Type B pancreatic cell (in vitro differentiated cells): ENCODE measurements at places on chromosomes 5 and 9.

DNA sequence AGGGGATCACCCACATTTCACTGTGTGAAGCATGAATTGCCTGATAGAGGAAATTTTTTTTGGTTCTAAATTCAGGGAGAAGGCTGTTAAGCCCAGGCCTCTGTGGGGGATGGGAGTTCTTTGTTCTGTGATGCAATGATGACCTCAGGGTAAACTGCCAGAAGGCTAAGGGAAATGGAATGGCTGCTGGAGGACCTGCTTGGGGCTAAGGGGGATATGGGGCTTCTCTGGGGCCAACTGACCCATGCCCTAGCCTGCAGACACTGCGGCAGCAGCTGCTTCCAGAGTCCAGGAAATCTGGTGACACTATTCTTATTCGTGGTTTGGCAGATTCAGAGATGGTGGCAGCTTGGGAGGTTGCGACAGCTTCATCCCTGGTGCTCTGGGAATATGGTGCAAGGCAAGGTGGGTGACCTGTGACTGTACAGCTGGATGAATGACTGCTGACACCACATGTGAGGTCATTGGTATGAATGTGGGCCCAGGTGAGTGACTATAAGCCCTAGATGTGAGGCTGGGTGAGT, 30.3 kb downstream of the VCP start:
- no peak for DNase-seq

- no peak for DNase-seq
Measured at GRCh38 chr9:84846906-84847305, 177.4 kb downstream of the NTRK2 start.

DNA sequence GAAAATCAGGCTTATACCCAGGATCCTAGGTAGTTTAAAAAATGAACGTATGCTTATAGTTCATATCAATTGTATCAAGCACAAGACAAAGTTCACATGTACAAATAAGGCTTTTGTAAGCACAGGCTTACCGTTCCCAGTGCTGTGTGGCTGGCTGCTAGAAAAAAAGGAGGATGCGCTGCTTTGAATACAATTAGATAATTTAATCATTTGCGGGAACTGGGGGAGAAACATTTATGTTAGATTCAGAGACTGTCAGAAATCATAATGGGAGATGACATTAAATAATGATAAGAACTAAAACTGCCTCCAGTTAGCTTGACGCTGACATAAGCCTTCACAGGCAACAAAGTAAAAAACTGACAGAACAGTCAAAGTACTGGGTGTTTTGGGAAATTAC, 93.2 kb downstream of the FNBP1 start:
- DNase-seq = no peak

DNA sequence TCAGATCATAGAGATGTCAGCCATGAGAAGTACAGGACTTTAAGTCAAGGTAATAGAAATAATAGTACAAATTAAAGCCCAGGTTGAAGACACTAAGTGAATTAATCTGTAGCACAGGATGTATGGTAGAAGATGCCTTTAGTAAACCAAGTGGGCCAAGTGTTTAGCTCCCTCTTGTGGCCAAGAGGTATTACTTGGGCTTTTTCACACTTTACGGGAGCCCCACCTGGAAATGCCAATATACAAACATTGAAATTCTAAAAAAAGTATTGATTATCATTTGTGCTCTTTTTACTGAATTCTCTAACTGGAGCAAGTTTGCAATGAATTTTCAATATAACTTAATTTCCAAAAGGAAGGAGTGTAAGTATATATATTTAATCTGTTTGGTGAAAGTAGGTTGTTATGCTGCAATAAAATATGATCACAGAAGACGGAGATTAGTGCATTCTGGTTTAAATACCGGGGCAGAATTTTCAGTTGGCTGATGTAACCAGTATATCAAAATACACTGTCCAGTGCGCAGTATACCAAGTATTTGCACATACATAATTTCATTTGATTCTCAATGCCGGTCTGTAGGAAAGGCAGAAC, 84.7 kb downstream of the PARP8 start:
- no peak for DNase-seq

- no peak for DNase-seq
Measured at GRCh38 chr9:35933550-35934067, 24.3 kb downstream of the SPAAR start.

- DNase-seq = no peak
Measured at GRCh38 chr9:137621131-137621757, 2.4 kb downstream of the EHMT1 start.

- DNase-seq = no peak
Measured at GRCh38 chr9:115396071-115396529, 278.1 kb upstream of the TNC start.

DNA sequence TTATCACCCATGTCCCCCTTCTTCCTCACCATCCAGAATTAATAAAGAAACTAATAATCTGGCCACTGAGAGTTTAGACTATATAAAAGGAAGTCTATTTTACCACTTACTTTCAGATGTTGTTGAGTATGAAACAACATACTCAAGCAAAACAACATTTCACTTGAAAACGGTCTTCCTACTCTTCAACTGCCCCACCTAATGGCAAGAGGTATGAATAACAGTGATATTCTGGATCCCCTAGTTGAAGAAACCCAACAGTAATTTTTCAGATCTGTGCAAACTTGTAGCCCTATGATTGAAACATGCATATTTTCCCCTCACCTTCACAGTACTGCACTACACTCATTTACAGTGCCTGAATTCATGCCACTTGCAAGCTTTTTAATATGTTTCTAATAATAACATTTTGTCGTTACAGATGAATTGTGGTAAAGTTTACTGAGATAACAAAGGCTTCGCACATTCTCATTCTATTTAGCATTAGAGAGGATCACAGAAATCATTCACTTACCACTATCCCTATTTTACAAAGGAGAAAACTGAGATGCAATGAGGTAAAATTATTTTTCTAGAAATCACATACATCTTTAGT, 267.9 kb upstream of the PDE4D start:
- DNase-seq = no peak

DNA sequence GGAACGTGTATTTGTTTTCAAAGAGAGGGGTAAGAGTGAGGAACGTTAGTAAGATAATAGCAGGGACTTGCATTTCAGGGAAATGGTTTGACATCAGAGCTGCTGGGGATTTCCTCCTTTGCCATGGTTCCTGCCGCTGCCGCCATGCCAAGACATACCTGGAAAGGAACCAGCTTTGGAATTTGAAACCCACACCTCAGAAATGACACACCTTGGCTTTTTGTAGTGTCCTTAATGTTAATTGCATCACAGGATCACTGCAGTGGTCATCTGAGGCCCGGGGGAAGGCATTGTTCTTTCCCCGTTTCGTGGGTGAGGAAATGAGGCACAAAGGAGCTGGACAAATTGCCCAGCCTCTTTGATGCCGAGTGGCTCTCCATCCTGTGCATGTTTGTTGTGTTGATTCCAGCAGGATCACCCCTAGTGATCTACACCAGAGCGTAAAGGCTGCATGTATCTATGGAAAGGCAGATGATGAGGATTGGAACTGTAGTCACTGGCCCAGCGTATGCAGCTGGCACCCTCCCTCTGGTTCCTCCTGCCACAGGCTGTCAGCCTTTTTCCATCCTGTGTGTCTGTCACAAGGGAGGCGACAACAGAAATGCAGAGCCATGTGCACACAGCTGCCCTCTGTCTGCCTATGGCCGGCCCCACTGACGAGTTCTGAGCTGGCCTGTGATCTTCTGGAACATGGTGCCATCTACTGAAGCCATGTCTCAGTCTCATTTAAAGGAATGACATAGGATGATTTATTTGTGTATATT, 37.8 kb downstream of the SLC46A2 start:
- no peak for DNase-seq

DNA sequence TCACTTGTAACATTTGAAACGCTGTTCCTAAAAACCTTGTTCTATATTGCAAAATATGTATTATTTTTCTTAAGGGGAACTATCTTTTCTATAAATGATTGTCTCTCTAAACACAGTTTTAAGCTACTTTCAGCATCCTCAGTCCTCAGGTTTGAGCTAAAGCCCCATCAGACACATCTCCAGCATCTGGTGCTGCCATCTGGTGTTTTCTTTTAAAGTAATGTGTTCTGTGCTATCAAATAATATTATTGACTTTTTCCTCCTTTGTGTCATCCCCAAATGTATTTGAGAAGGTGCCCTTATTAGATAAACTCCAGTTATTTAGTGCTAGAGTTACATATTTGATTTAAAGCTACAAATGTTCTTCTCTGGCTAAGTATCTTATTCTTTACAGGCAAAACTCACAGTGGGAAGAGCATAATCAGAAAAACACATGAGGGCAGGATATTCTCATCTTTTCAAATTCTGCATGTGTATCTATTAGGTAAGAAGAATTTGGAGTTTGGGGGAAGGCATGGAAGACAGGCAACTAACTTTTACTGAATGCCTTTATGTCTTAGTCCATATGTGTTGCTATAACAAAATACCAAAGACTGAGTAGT, 27.5 kb downstream of the ZNF474 start:
- no peak for DNase-seq

DNA sequence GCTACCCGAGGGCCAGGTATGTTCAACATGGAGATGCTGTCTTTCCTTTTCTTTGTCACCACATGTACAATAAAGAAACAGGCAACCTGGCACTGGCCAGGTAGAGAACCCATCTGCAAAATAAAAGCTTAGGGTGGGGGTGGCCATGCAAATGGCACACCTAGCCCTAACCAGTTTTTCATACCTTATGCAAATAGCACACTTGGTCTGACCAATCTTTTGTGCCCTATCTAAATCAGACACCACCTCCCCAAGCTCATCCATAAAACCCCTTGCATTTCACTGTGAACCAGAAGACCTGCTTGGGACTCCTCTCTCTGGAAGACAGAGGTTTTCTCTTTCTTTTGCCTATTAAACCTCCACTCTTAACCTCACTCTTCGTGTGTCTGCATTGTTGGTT, 33.9 kb downstream of the JAKMIP2 start:
- DNase-seq = no peak

DNA sequence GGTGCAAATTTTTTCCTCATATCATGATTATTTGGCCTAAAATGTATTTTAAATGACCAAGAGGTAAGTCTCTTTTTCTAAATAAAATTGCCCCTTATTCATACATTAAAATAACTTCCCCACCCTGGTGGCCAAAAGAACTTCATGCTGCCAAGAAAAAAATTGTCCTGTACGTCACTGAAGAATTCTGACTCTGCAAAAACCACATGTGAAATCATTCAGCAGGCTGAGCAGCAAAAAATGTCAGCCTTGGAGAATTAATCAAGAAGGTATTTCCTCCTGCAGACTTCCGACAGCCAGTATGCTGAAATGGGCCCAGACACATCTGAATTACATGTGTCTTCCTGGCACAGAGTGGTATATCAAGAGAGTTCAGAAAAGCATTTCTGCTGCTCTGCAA, 94.6 kb upstream of the HMHB1 start:
- DNase-seq = no peak

- DNase-seq = no peak
Measured at GRCh38 chr5:113771483-113771882, 258.0 kb downstream of the YTHDC2 start.

- no peak for DNase-seq
Measured at GRCh38 chr9:91660521-91660920, 236.9 kb upstream of the NFIL3 start.

GRCh38 chr5:179330186-179330900, 14.9 kb downstream of the ADAMTS2 start:
- DNase-seq = no peak

GRCh38 chr5:122130152-122130551, 806 bp downstream of the ZNF474 start:
- no peak for DNase-seq

DNA sequence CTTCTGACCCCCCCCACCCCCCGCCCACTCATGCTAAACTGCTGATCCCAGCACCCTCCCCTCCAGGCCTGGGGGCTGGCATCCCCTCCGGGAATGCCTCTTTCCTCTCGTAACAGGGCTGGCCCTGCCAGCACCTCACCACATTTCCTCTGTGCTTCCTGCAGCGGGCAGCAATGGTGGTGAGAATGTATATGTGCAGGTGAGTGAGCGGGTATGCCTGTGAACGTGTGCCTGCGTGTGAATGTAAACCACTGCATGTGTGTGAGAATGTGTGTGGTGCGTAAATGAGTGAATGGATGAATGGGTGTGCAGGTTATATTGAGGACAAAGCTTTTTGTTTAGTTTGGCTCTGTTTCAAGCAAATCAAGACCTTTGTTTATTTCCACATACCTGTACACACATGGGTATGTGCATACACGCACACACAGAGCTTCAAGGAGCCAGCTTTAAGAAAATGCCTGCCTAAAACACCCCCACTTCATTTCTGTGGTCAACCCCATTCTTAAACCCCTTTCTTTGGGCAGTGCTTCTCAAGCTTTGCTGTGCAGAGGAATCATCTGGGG, 95.7 kb upstream of the SHB start:
- no peak for DNase-seq

- DNase-seq = no peak
Measured at GRCh38 chr9:108484468-108484867, 371.3 kb downstream of the ACTL7B start.

- DNase-seq = no peak
Measured at GRCh38 chr5:172877466-172878260, 43.6 kb downstream of the ERGIC1 start.

- no peak for DNase-seq
Measured at GRCh38 chr5:65910711-65911110, 15.7 kb upstream of the ERBIN start.

DNA sequence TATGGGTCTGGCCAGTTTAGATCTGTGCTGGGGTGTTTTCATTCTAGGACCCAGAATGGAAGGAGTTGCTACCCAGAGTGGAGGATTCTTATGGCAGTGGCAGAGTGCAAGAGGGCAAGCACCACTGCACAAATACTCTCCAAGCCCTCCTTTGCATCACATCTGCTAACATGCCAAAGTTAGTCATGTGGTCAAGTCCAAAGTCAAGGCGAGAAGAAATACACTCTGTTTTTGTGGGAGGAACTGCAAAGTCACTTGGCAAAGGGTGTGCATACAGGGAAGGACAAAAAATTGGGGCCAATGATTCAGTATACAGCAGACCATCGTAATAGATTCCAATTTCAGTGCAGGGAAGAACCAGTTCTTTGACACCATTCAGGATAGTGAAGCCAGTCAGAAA, 43.9 kb upstream of the HMGCS1 start:
- no peak for DNase-seq

DNA sequence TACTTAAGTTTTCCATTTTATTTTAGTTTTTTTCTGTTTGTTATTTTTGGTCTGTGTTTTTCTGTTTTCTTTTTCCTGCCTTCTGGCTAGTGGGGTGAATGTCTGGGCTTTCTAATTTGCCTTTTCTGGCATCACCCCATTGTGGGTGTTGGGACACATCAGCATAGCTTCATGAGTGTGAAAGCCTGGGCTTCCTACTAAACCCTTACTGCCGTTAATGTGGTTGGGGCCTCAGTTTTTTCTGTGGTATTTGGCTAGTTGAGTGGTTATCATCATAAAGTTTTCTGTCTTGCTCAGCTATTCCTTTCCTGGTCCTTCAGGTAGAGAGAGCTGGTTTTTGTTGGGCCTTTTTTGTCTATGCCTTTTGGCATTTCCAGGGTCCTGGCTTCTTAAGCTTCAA, 21.4 kb downstream of the C5orf47 start:
- DNase-seq = no peak

DNA sequence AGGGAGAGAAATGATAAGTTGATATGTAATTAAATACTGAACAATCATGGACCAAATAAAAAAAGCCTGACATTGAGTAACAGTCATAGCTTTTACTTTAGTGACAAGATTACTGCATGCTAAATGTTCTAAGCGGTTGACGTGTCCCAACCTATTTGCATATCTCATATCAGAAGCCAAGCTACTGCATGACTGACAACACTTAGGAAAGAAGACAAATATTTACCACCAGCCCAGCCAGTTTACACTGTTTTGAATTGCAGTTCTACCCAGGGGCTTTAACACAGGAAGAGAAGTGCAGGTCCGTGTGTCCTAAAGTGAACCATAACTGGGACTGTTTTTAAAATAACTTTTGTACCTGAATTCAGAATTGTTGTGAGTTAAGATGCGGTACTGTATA, 219.9 kb downstream of the PRDM9 start:
- DNase-seq = no peak
